ENCODE measurements at places on chromosomes 11 and 22. TPM values are rescaled to one million over a fixed set of nuclear protein-coding genes. Genes with fewer than 3 reads are reported as not detected.
A peak's percentile ranks its signal among the peaks of the same experiment; 100 is the strongest.

The GP1BB gene
- total RNA-seq: 29.7 TPM

The CDC42EP2 gene
- total RNA-seq: 16.8 TPM

DNA sequence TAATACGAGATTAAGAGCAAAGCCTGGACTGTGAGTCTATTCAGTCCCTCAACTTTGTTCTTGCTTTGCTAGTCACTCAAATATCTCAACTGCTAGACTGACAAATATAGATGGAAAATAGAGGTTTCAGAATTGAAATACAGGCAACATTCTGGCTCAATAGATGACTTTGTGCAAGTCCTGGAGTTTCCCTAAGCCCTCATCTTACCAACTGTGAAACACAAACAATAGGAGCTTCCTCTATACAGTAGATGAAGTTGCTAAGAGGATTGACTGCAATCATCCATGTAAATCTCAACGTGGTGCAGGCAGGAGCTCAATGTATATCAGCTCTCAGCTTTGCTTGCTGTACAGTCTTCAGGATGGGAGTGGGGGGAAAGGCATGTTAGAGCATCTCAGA lies 6.2 kb upstream of the MPEG1 start:
- no peaks in the 10 kb centered on the region for H3K27me3 ChIP-seq
- no peak overlapping the region for H3K4me3 ChIP-seq
- no peaks in the 10 kb centered on the region for H3K36me3 ChIP-seq
- DNase-seq: no peak
- no peaks in the 10 kb centered on the region for H3K4me1 ChIP-seq

- H3K36me3 ChIP-seq: no peaks in the 10 kb centered on the region
- H3K27ac ChIP-seq: no peak overlapping the region
- H3K4me1 ChIP-seq: no peaks in the 10 kb centered on the region
- peak; percentile 60 for DNase-seq
- no peak overlapping the region for H3K4me3 ChIP-seq
Measured at GRCh38 chr11:122796128-122796717, 42.1 kb upstream of the CRTAM start.

GRCh38 chr11:125072218-125072960 lies 9.3 kb downstream of the SLC37A2 start:
- peak overlapping the region; percentile 59 for H3K27ac ChIP-seq
- peak; percentile 64 for DNase-seq
- no peaks in the 10 kb centered on the region for H3K27me3 ChIP-seq
- H3K36me3 ChIP-seq: no peaks in the 10 kb centered on the region

- no peak overlapping the region for H3K27ac ChIP-seq
- H3K36me3 ChIP-seq: no peaks in the 10 kb centered on the region
- no peak overlapping the region for H3K4me3 ChIP-seq
- no peaks in the 10 kb centered on the region for H3K4me1 ChIP-seq
Measured at GRCh38 chr11:124036666-124037065, 4.5 kb downstream of the OR10G7 start.

Data from body of pancreas (tissue), 4 donors.